ENCODE measurements at places on chromosomes 6 and 20.

DNA sequence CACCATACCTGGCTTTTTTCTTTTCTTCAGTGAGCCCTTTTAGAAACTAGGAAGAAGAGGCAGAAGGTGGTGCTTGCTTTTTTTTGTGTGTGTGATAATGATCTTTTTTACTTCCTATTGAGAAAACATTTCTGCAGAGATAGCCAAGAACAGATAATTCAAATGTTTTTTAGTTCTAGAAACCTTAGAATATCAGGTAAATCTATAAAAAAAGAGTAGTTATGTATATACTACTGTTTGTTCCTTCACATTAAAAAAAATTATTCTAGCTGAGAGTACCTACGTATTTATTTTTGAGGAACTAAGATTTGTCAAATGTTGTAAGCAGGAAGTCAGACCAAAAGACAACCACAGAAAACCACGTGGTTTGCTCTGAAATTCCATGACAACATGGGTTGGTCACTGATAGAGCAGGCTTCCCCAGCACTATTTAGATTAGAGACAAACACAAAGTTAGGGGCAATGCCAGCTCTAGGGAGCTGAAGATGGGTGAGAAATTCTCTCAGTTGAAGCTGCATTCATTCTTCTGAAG lies 12.8 kb downstream of the STK4 start:
- DNase-seq, result peak; percentile 63

- no peak for DNase-seq
Measured at GRCh38 chr6:143333749-143334520, 116.6 kb downstream of the ADAT2 start.

DNA sequence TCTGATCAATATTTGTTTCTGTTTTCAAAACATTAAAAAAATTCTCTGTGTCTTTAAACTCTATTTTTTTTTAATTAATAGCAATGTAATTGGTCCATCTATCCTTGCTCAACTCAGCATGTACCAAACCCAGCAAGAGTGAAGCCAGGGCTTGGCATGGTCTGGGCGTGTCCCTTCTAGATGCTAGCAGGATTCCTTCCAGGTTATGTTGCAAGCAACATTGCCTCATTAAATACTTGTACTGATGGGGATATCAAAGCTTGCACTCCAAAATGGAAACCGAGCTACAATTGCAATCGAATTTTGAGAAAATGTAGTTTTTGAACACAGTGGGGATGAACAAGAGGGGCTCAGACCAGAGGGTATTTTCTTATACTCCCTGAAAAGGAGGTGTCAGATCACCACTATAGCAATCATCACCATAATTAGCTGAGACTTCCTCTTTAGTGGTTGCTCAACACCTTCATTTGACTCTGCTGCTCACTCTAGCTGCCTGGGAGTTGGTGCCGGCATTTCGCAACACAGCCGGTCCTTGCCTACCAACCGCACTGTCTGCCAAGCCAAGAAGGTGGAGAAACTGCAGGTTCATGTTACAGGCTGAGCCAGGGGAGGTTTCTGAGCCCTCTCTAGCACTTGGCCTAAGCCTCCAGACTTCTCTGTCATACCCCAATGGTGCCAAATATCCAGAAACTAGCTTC lies 67.8 kb upstream of the RALGAPA2 start:
- DNase-seq, result no peak

GRCh38 chr6:133623065-133623464 lies 265.8 kb upstream of the TCF21 start:
- no peak for DNase-seq

- DNase-seq, result no peak
Measured at GRCh38 chr6:36610956-36611336, 16.8 kb downstream of the SRSF3 start.

DNA sequence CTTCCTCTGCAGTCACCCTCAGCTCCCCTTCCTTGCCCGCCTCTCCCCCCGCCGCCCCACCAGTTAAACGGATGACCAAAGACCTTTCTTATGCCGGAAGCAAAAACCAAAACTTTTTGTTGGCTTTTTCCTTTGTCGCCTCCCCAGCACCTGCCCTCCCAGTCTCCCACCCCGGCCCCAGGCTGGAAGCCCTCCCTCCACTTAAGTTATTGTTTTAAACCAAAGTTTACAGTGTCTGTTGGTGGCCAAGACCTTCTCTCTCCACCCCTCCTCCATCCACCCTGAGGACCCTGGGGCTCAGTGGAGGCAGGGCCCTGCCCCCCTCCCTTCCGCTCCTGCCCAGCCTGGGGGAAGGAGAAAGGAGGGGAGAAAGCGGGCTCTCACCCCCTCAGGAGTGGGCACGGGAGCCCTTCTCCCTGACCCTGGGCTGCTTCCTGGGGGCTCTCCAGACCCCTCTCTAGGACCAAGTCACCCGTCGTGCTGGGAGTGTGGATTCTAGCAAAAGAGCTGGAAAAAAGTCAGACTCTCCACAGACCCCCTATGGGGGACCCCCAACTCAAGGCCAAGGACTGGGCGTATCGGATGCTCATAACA lies 38.3 kb upstream of the MDFI start:
- no peak for DNase-seq

DNA sequence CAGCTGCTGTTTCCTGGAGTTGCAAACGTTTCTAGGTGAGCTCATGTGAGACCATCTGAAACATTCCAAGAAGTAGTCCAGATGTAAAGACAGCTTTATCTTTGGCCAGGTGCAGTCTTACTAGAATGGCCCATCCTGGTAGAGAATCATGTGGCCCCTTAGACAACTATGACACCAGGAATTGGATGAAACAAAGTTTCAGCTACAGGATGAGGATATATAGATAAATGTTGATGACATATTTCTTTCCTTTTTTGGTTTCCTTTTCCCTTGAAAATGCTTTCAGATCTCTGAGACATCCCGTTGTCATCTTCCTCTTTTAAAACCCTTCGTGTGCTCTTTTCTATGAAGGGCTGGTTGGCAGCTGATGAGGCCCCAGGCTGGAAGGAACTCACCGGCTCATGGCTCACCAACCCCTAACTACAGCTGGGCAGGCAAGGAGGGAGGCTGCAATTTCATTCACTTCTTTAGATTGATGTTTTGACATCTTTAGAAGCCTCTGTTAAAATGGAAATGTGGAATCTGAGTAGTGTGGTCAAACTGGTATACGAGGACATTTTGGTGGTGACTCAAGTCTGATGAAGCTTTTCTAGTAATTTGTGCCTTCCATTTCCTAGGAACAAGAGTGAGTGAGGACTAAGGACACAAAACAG lies 167.9 kb upstream of the TNFAIP3 start:
- no peak for DNase-seq

- no peak for DNase-seq
Measured at GRCh38 chr6:39893286-39893685, 41.0 kb downstream of the MOCS1 start.

GRCh38 chr20:34473262-34473883 lies 42.8 kb upstream of the DYNLRB1 start:
- DNase-seq, result peak; percentile 6

GRCh38 chr6:20840675-20841074 lies 306.4 kb downstream of the CDKAL1 start:
- no peak for DNase-seq

DNA sequence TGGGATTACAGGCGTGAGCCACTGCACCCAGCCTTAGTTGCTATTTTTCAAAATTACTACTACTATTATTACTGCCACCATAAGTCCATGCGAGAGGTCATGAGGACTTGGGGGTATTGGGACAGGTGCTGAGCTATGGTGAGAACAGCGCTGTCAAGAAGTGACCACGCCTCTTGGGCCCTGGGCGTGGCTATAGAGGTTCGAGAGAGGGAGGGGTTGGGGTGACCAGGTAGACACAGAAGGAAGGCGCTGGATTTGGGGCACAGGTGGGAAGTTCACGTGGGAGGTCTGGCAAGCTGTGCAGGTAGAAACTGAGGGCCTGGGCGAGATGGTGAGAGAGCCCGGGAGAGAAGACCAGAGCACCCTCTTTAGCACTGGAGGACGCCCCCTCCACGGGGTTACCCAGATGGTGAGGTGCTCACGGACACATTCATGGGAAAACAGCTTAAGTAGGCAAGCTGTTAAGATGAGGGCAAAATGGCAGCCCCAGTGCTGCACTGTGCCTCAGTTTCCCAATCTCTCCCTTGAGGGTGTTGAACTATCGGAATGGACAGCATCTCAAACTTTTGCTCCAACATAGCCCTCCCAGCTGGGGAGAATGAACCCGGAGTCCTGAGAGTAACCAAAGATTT lies 61.0 kb downstream of the RAB44 start:
- no peak for DNase-seq

GRCh38 chr6:14922706-14923460 lies 323.0 kb upstream of the JARID2 start:
- DNase-seq, result no peak
